Upper lobe of left lung (tissue), 6 donors: ENCODE measurements at places on chromosomes 11 and 22. TPM values are rescaled to one million over a fixed set of nuclear protein-coding genes. Genes with fewer than 3 reads are reported as not detected.

- no peak for DNase-seq
Observed at GRCh38 chr11:130089674-130090073, 20.0 kb downstream of the APLP2 start.

DNA sequence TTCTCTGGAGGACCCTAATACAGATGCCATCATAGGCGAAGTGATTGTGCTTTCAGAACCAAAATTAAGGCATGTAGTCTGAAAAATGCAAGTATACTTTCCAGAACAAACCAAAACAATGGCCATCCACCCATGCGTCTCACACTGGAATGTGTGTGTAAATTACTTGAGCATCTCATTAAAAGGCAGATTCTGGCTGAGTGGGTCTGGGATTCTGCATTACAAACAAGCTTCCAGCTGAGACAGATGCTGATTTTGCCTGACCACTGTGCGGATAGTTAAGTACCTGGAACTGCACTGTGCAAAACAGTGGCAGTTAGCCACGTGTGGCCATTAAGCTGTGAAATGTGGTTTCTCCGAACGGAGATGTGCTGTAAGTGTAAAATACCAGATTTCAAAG is 26.2 kb downstream of the RRP7A start:
- DNase-seq: no peak

DNA sequence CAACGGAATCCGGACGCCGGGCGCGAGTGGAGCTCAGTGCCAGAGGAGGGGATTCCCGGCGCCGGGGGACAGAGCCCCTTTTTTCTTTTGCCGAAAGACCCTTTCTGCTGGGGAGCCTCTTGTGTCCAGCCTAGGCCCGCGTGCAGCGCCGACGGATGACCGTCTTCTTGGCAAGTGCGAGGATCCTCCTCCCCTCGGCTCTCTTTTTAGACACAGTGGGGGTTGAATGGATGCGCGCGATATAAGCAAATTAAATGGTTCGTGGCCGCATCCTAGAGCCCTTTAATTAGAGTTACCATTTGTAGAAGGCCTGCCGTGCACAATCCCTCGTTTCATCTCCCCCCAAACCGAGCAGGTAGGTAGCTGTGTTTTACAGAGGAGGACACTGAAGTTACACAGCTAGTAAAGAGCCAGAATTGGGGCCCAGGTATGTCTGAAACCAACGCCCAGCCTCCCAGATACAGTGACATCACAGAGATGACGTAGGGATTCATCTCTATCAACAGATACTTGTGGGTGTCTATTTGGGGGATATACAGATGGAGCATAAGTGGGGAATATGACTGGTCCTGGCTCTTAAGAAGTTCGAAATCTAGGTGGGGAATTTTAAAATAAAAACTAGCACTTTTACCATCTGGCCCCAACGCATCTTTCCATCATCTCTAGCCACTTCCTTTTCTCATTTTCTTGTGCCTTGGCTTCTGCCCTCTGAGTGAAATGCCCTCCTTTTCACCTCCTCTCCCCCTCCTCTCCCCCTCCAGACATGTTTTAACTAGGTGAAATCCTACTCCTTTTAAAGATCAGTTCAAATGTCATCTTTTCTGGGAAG is 875 bp downstream of the TCP11L1 start:
- DNase-seq: no peak

- no peak for DNase-seq
Observed at GRCh38 chr22:42347281-42347824, 76.9 kb upstream of the TCF20 start.

- no peak for DNase-seq
Observed at GRCh38 chr11:132343445-132344175, 973.2 kb downstream of the NTM start.

GRCh38 chr11:78237293-78238046 is 48.8 kb downstream of the USP35 start:
- DNase-seq: no peak

DNA sequence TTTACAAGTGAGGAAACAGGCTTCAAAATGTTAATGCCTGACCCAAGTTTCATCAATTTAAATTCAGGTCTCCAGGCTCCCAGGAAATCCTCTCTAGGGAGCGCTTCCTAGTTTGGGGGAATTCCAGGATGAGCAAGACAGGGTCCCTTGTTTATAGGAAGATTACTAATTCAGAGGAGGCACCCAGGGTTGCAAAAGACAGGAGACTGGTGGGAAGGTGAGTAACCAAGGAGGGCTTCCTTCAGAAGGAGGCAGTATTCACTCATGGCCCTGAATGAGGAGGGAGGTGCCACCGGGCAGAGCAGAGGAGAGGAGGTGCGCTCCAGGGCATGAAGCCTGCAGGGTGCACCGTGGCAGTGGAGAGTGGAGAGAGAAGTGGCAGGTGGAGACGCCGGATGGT is 1.6 kb downstream of the TMEM132A start:
- DNase-seq: no peak

Gene KCNQ1OT1
- total RNA-seq: 2.9 TPM

Gene OR6M1
- not detected for total RNA-seq
